ENCODE measurements at places on chromosomes 12 and 14. TPM values are rescaled to one million over a fixed set of nuclear protein-coding genes. Genes with fewer than 3 reads are reported as not detected.

LACRT gene
- not detected for total RNA-seq

DNA sequence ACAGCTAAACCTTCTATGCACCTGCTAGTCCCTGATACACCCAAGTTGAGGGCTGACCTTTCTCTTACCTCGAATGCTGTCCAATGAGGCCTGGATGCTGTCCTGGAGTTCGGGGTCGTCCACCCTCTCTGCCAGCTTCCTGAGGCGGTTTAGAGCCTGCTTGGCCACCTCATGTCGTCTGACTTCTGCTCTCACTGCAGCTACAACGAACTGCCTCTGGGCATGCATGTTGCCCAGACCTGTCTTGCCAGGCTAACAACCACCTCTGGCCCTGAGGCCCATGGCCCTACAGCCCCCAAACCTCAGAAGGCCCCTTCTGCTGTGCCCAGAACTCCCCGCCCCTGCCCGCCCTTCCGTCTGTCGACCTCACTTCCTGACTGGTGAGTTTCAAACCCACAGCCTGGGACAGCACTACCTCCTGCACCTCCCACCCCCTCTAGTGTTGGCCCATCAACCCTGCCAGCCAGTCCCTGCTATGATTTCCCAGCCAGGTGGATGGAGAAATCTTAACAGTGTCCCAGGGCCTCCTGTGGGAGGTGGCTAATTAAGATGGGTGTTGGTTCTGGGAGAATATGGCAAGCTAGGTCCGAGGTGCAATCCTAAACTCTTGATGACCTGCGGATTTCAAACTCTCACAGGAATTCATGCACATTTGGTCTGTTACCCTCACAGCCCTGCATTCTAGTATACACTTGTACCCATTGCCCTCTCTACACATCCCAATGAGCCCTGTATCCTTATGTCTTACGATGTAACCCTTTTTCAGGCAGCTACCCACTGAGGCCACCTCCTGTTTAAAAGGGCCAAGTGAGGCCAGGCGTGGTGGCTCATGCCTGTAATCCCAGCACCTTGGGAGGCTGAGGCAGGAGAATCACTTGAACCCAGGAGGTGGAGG lies 2.7 kb upstream of the TSPAN31 start:
- peaks cover 19% of the 10 kb centered on the region for H3K4me1 ChIP-seq
- peaks cover 8% of the 10 kb centered on the region for H3K36me3 ChIP-seq
- H3K27me3 ChIP-seq = peaks cover 34% of the 10 kb centered on the region

DNA sequence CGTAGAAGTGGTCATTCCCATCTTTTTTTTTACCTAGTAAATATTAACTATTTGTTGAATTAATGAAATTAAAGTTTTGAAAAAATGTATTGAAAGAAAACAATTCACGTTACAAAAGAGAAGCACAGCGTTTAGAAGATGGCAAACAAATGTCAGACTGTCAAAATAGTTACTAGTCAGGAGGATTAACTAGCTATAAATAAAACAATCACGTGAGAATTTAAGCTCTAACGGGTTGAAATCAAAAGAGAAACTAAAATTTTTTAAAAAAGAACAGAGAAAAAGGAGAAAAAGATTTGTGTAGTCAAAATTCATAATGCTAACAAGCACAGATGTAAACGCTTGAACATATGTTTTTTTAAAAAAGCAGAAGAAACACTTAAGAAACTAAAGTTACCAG lies 26.4 kb downstream of the DDHD1 start:
- H3K4me1 ChIP-seq = peaks cover 15% of the 10 kb centered on the region
- peak overlapping the region; percentile 36 for H3K27ac ChIP-seq
- H3K36me3 ChIP-seq = no peaks in the 10 kb centered on the region
- H3K4me3 ChIP-seq = peak overlapping the region; percentile 9
- DNase-seq = no peak
- no peaks in the 10 kb centered on the region for H3K27me3 ChIP-seq

DNA sequence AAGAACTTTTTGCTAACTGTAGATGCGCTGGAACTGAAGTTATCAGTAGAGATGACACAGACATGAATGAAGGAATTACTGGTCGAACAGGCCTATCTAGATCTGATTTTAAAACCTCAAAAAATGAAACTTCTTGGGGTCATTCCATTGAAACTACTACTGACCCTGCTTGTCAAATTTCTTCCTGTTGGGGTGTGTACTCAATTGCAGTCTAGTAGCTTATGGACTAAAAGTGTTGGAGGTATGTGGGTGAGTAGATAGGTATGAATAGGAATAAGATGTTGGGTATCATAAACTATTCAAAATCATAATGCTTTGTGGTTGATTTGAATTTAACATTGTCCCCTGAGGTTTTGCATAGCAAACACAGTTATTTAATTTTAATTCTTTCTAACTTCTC lies 9.2 kb downstream of the APOLD1 start:
- DNase-seq = no peak
- H3K4me3 ChIP-seq = no peak overlapping the region
- peaks cover 9% of the 10 kb centered on the region for H3K4me1 ChIP-seq

GRCh38 chr12:52142431-52142830 lies 49.4 kb downstream of the KRT80 start:
- H3K36me3 ChIP-seq = no peaks in the 10 kb centered on the region
- no peaks in the 10 kb centered on the region for H3K27me3 ChIP-seq
- no peak overlapping the region for H3K27ac ChIP-seq
- no peak overlapping the region for H3K4me3 ChIP-seq
- no peak for DNase-seq

TMTC2 gene
- total RNA-seq = 1.7 TPM

GRCh38 chr12:90335566-90335965 lies 619.4 kb downstream of the CCER1 start:
- H3K27ac ChIP-seq = no peak overlapping the region
- H3K27me3 ChIP-seq = no peaks in the 10 kb centered on the region

PIGH gene
- 37.7 TPM for total RNA-seq

- H3K4me3 ChIP-seq = no peak overlapping the region
- no peaks in the 10 kb centered on the region for H3K36me3 ChIP-seq
- no peaks in the 10 kb centered on the region for H3K27me3 ChIP-seq
- peaks cover 35% of the 10 kb centered on the region for H3K4me1 ChIP-seq
- H3K27ac ChIP-seq = no peak overlapping the region
- DNase-seq = no peak
Measured at GRCh38 chr12:67280572-67280971, 11.4 kb downstream of the CAND1 start.

LRRK2 gene
- total RNA-seq = 4.7 TPM

DNA sequence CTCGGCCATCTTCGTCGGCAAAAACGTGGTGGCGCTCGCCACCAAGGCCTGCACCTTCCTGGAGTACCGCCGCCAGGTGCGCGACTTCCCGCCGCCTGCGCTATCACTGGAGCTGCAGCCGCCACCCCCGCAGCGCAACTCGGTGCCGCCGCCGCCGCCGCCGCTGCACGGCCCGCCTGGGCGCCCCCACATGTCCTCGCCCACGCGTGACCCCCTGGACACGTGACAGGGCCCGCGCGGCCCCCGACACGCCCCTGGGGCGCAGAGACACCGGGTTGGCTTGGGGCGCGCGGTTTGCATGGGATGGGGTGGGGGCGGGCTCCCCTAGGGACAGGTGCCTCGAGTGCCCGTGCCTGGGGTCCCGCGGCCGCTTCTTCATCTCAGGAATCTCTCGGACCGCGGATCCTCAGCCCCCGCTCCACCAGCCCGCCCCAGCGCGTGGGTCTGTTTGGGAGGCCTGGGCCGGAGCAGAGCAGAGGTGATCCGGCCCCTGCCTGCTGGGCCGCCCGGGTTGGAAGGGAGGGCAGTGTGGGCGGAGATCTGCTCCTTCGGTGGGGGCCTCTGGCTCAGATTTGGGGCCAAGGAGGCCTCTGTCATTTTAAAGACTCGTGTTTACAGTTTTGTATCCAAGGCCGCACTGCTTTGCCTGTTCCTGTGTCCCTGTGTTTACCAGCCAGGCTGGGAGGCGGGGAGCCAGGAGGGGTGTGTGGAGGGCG lies 3.3 kb downstream of the TMEM121 start:
- H3K4me3 ChIP-seq = no peak overlapping the region
- H3K4me1 ChIP-seq = peaks cover 11% of the 10 kb centered on the region
- no peak overlapping the region for H3K27ac ChIP-seq
- peaks cover 24% of the 10 kb centered on the region for H3K27me3 ChIP-seq

DNA sequence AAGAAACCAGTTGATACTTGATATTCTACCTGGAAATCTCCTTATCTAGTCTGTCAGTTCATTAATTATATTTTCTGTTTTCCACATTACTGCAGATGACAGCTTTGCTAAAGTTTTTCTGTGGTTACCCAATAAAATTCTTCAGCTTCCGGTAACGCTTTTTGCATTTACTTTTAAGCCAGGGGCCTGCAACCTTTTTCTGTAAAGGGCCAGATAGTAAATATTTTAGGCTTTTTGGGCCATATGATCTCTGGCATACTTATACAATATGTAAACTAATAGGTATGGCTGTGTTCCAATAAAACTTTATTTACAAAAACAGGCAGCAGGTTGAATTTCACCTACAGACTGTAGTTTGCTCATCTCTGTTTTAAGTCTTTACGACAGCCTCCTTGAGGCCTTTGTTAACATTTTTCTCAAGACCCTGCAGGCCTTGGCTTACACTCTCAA lies 48.3 kb downstream of the SPATS2 start:
- no peaks in the 10 kb centered on the region for H3K4me1 ChIP-seq
- no peak for DNase-seq

- H3K4me3 ChIP-seq = no peak overlapping the region
- no peaks in the 10 kb centered on the region for H3K36me3 ChIP-seq
Measured at GRCh38 chr12:90299666-90300065, 591.0 kb upstream of the ATP2B1 start.

HAL gene
- total RNA-seq = 1.3 TPM

- H3K27ac ChIP-seq = no peak overlapping the region
- DNase-seq = no peak
- peaks cover 33% of the 10 kb centered on the region for H3K27me3 ChIP-seq
- peak overlapping the region; percentile 66 for H3K4me3 ChIP-seq
- H3K4me1 ChIP-seq = peaks cover 10% of the 10 kb centered on the region
- no peaks in the 10 kb centered on the region for H3K36me3 ChIP-seq
Measured at GRCh38 chr12:22333713-22334409, 646 bp downstream of the ST8SIA1 start.

- no peak overlapping the region for H3K27ac ChIP-seq
- no peak overlapping the region for H3K4me3 ChIP-seq
- no peaks in the 10 kb centered on the region for H3K36me3 ChIP-seq
- H3K4me1 ChIP-seq = peaks cover 19% of the 10 kb centered on the region
Measured at GRCh38 chr12:48973941-48974673, 2.6 kb upstream of the WNT10B start.

SPIC gene
- not detected for total RNA-seq

DNA sequence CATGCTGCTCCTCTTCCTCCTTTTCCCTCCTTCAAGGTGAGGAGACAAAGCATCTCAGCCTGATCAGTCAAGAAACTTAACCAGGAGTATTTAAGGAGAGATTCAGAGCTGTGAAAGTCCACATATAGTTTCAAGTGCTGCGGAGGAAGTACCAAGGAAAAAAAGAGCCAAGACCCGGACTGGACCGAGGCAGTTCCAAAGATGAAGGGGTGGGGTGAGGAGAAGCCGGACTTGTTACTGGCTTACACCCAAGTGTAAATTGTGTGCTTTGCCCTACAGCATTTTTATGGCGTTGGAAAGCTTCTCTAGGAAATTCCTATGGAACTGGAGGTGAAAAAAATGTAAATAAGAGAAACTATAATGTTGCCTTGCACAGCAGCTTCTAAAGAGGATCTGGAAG lies 263.1 kb downstream of the GRIN2B start:
- H3K27ac ChIP-seq = no peak overlapping the region
- no peak overlapping the region for H3K4me3 ChIP-seq
- H3K36me3 ChIP-seq = no peaks in the 10 kb centered on the region

DNA sequence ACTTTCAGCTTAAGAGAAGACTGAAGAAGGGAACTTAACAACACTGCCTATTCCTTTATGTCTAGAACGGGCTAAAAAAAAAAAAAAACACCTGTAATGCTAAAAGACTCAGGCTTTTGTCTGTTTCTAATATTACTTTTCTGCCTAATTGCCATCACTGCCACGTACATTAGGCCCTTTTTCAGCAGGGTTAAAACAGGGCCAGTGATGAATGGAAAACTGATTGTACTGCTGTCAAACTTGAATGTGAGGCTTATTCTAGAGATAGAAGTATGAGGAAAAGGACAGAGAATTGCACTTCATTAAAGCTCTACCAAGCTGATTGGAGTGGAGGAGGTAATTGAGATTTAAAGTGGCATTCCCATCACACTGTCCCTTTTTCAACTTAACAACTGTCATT lies 535.8 kb downstream of the PRKD1 start:
- no peak for DNase-seq
- H3K36me3 ChIP-seq = no peaks in the 10 kb centered on the region
- no peaks in the 10 kb centered on the region for H3K27me3 ChIP-seq
- H3K4me1 ChIP-seq = no peaks in the 10 kb centered on the region
- no peak overlapping the region for H3K4me3 ChIP-seq

- no peaks in the 10 kb centered on the region for H3K36me3 ChIP-seq
- DNase-seq = no peak
- H3K27me3 ChIP-seq = no peaks in the 10 kb centered on the region
- H3K27ac ChIP-seq = peak overlapping the region; percentile 86
- peaks cover 72% of the 10 kb centered on the region for H3K4me1 ChIP-seq
Measured at GRCh38 chr12:120846721-120847120, 57.4 kb downstream of the SPPL3 start.

- no peak overlapping the region for H3K4me3 ChIP-seq
- no peak for DNase-seq
- H3K27ac ChIP-seq = no peak overlapping the region
- no peaks in the 10 kb centered on the region for H3K36me3 ChIP-seq
- peaks cover under 1% of the 10 kb centered on the region for H3K4me1 ChIP-seq
Measured at GRCh38 chr14:91036741-91037469, 23.5 kb downstream of the RPS6KA5 start.

GLT1D1 gene
- total RNA-seq = 3.2 TPM

KRT1 gene
- not detected for total RNA-seq

DNA sequence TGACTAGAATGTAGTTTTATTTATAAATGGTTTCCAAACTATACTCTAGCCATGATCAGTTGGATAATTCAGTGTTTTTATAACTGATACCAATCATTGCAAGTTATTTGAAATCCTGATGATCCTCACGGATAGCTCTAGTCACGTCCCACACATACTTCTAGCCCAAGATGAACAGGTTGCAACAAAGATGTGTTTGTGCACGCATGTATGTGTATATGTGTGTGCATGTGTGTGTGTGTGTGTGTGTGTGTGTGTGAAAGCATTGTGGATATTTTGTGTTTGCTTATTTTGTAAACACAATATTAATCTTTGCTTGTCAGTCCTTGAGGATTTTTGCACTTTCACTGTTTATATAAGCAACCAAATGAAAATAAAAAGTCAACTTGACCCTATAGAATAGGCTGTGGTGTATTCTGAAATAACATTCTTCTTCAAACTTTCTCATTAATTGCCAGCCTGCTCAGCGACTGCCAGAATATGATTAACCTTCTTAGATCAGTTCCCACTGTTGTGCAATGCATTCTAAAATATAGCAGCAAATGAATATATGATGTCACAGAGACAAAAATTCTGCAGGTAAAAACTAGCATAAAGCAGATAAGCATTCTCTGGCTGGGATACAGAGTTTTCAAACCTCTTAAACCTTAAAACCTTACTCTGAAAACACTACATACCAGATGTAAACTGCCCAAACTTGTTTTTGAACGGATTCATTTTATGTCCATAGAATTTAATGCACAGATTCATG lies 48.8 kb upstream of the HIF1A start:
- no peak overlapping the region for H3K27ac ChIP-seq
- H3K4me3 ChIP-seq = no peak overlapping the region
- no peaks in the 10 kb centered on the region for H3K36me3 ChIP-seq
- no peaks in the 10 kb centered on the region for H3K27me3 ChIP-seq
- H3K4me1 ChIP-seq = no peaks in the 10 kb centered on the region
- DNase-seq = no peak

GRCh38 chr12:12008232-12008850 lies 62.4 kb upstream of the BCL2L14 start:
- no peaks in the 10 kb centered on the region for H3K36me3 ChIP-seq
- H3K4me1 ChIP-seq = no peaks in the 10 kb centered on the region
- DNase-seq = no peak
- no peak overlapping the region for H3K4me3 ChIP-seq
- H3K27ac ChIP-seq = no peak overlapping the region

TTC7B gene
- total RNA-seq = 35.0 TPM

All from gastrocnemius medialis (tissue), 4 donors.